T47D (cell line): ENCODE measurements at places on chromosomes 7 and 10.

DNA sequence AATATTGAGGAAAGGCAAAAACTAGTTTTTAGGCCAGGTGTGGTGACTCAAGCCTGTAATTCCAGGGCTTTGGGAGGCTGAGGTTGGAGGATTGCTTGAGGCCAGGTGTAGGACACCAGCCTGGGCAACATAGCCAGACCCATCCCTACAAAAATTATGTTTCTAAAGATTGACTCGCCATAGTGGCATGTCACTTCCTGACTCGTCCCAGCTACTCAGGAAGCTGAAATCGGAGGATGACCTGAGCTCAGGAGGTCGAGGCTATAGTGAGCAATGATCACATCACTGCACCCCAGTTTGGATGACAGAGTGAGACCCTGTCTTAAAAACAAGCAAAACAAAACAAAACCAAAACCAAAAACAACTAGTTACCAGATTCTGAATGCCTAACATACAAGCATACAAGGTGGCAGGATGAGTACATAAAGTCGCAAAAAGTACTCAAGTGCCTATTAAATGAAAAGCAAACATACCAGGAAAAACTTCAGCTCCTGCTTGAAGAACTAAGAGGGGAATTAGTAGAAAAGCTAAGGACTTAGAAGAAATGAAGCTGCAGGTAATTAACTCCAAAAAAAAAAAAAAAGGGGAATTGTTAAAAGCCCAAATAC lies 14.1 kb downstream of the ZNF398 start:
- DNase-seq, result no peak

GRCh38 chr7:97630116-97630515 lies 101.8 kb upstream of the TAC1 start:
- no peak for DNase-seq

DNA sequence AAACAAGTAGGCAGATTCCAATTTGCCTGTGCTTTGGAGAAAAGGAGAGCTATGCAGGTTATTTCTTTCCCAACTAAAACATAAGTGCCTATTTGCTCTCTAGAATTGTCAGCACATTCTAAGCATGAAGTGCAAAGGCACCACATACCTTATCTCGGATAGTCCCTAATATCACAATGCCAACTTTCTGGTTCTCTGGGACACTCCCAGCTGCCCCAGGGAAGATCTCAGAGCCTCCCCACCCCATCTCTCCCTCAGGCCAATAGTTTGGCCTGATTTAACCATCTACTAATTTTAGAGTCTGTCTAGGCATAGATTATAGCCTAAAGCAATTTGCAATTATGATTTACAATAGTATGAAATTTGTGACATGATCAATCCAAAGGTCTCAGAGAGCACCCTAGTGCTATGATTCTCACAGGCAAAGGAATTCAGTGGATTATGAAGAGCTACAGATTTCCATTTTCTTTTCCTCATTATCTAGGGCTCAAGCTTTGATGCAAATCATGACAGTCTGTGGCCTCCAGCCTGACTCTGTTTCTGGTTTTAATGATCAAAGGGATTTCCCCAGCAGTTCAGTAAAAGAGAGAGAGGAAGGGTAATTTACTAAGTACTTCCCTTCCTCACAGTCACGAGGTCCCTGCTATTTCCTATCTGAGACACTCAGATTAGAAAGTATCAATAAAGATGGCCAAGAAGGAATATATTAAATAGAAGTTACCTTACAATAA lies 29.0 kb upstream of the IL6 start:
- no peak for DNase-seq

DNA sequence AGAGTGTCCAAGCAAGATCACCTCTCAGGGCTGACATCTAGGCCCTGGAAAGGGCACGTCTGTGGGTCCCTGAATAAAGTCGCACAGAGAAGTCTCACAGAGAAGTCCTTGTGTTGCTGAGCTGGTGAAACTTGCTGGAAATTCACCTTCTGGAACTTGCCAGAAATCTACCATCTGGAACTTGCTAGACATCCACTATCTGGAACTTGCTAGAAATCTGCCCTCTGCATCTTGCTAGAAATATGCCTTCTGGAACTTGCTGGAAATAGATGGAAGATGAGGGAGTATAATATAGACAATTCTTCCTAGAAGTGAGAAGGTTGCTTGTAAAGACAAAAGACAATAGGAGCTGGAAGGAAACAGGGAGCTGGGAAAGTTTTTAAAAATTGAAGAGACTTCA lies 5.4 kb upstream of the TAX1BP1 start:
- no peak for DNase-seq
